ENCODE measurements at places on chromosomes 12 and 14.
A peak's percentile ranks its signal among the peaks of the same experiment; 100 is the strongest.

DNA sequence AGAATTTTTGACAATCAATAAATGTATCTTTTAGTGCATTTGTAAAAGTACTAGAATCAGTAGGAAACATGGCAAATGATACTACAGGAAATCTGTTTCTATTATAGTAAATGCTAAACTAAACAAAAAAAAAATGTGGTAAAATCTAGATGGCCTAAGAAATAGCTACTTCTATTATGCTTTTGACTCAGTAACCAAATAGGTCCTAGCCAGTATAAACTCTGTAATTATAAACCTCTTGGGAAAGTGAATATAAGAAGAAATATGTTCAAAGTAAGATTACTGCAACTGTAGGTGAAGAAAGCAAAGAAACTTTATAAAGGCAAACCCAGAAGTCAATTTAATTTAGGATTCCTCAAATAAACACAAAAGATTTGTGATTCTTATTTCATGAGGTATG lies 581.2 kb downstream of the LRFN5 start:
- DNase-seq: no peak

DNA sequence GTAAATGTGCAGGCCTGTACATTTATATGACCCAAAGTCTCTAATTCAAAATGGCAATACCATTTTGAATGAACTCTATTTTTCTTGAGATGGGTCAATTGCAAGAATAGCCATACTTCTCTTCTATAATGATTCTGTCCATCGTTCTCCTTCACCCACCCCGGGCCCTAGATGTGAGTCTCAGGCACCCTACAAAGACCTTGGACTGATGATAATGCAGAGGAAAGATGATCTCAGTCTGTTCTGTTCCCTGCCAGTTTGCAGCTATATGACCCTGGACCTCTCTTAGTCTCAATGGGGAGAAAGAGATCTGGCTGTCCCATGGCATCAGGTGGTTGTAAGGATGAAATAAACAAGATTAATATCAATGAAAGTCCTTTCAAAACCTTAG lies 30.1 kb downstream of the VCPKMT start:
- DNase-seq: no peak

DNA sequence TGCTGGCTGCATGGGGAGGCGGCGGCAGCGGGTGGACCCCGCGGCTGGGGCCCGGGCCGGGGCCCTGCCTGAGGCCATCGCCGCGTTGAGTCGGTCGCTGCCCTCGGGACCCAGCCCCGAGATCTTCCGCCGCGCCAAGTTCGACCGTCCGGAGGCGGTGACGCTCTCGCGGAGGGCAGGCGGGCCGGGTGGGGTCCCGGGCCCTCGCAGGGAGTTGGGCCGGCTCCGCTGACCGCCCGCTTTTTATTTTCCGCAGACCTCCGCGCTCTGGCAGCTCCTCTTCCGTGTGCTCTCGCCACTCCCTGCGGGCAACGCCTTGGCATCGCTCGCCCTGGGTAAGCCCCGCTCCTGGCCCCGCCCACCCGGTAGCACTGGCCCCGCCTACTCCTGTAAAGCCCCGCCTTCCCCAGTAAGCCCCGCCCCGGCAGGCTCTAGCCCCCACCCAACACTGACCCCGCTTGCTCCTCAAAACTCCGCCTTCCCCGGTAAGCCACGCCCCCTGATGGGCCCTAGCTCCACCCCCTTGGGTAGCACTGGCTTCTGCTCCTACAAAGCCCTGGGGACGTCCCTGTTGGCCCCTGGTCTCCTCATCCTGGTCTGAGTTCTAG lies 424 bp downstream of the TEDC1 start:
- DNase-seq: peak; percentile 92

DNA sequence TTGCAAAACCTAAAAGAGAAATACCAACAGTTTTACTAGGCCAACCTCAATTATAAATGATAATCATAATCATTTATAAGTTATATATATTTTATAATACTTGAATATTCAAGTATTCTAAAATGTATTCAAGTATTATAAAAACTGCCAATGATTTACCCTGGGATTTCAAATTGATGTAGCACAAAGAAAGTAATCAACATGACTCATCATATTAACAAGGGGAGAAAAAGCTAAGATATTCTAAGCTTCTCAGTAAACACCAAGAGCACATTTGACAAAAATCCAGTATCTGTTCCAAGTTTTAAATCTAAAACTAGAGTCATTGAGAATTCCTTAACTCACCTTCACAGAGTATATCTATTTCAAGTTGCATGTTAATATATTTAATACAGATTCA lies 56.1 kb downstream of the CAPZA3 start:
- DNase-seq: no peak

GRCh38 chr12:27319848-27320247 lies 12.8 kb upstream of the BMAL2 start:
- DNase-seq: no peak

DNA sequence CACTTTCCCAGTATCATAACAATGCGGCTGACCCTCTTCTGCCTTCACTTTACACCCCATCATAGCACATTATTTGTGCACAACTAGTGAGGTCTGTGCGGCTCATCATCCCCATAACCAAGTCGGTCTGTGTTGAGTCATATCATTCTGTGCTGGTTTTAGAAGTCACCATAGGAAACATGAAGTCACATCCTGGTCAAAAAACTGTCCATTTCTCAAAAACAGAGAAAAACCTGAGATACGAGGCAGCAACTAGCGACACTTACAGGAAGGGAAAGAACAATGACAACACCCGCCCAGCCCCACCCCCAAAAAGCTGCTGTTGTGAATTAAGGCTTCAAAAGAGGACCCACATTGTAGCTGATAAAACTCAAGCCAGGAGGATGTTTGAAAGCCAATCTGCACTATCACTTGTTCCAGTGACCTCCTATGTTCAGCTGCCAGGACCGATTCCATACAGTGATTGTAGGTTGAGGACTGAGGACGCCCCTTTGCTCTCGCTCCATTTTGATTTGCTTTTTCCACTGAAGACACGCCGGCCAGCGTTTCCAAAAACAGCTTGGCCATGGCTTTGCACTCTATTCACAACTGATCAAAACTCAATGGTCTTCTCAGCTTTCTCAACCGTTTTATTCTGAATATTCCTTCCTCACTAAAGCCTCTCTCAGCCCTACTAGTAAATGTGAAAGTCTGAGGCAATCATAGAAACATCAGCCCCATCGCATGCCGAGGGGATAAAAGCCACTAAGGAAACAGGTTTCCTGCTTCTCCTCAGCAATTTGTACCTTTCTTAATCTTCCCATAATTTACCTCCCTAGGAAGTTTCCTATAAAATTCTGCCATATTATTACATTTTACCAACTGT lies 87.5 kb downstream of the DUSP16 start:
- peak; percentile 56 for DNase-seq

- DNase-seq: no peak
These were observed 17.1 kb downstream of the SLC25A3 start for GRCh38 chr12:98610596-98610995.

- no peak for DNase-seq
These were observed 285.5 kb downstream of the KCNH5 start for GRCh38 chr14:62759796-62760195.

GRCh38 chr14:53581504-53581903 lies 375.1 kb downstream of the BMP4 start:
- no peak for DNase-seq

GRCh38 chr12:124883263-124884130 lies 19.8 kb upstream of the SCARB1 start:
- DNase-seq: no peak

- no peak for DNase-seq
These were observed 234.1 kb downstream of the BCL11B start for GRCh38 chr14:99037777-99038430.

GRCh38 chr14:58200480-58200841 lies 512 bp downstream of the ACTR10 start:
- no peak for DNase-seq

GRCh38 chr12:91870872-91871707 lies 274.6 kb downstream of the BTG1 start:
- DNase-seq: no peak

- no peak for DNase-seq
These were observed 286.6 kb downstream of the C12orf75 start for GRCh38 chr12:105616971-105617540.

GRCh38 chr14:98984719-98985041 lies 287.3 kb downstream of the BCL11B start:
- peak; percentile 76 for DNase-seq

All from activated T-cell treated with anti-CD3 and anti-CD28 coated beads, Interleukin-2, amount 50 U/mL, for 24 hours (primary cell).